ENCODE measurements at places on chromosomes 3 and 15. TPM values are rescaled to one million over a fixed set of nuclear protein-coding genes. Genes with fewer than 3 reads are reported as not detected.

SLC6A1 gene
- total RNA-seq, result 2.3 TPM

SEMA3B gene
- 9.6 TPM for total RNA-seq

ATP13A5 gene
- not detected for total RNA-seq

TPRG1 gene
- total RNA-seq, result 3.0 TPM

POPDC2 gene
- 0.80 TPM for total RNA-seq

- H3K4me1 ChIP-seq, result no peaks in the 10 kb centered on the region
- H3K4me3 ChIP-seq, result no peak overlapping the region
- DNase-seq, result no peak
- peaks cover 41% of the 10 kb centered on the region for H3K27me3 ChIP-seq
These were observed 109.5 kb downstream of the PEX5L start for GRCh38 chr3:179927191-179927590.

DNA sequence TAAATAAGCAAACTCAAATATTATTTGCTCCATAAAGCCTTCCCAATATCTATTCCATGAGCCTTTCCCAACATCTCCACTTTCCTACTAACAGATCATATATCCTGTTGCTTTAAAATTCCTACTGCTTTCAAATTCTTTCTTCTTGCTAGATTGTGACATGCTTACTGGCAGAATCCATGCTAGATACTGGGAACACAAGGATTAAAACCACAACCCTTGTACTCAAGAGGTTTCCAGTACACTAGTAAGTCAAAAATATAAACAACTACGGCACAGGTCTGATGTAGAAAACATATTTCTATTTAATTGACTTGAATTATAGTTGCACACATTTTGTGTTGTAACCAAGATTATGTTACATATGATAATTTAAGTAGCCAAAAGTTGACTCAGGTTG lies 275.0 kb downstream of the ZBTB20 start:
- no peaks in the 10 kb centered on the region for H3K36me3 ChIP-seq
- no peak overlapping the region for H3K4me3 ChIP-seq
- no peaks in the 10 kb centered on the region for H3K27me3 ChIP-seq

- no peaks in the 10 kb centered on the region for H3K27me3 ChIP-seq
- peaks cover 8% of the 10 kb centered on the region for H3K36me3 ChIP-seq
- H3K27ac ChIP-seq, result peak overlapping the region; percentile 0
These were observed 15.5 kb downstream of the ATG3 start for GRCh38 chr3:112546216-112546759.

- no peak overlapping the region for H3K27ac ChIP-seq
- H3K36me3 ChIP-seq, result no peaks in the 10 kb centered on the region
- no peaks in the 10 kb centered on the region for H3K4me1 ChIP-seq
- DNase-seq, result no peak
- peaks cover 3% of the 10 kb centered on the region for H3K27me3 ChIP-seq
- no peak overlapping the region for H3K4me3 ChIP-seq
These were observed 225.8 kb upstream of the ZNF717 start for GRCh38 chr3:76011121-76011520.

DNA sequence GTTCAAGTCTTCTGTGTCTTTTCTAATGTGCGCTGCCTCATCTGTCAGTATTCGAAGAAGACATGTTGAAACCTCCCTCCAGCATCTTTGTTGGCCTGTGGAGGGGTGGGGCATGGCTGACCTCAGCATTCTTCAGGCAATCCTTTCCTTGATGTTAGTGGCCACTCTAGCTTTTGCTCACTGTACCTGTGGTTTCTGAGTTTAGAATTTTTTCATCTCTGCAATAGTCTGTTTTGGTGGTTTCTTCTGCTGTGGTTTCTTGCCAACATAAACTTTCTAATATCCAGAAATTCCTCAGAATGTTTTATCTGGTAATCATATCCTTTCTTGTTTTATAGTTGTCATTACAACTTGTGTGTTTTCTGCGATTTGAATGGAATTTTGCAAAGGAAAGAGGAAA lies 251.3 kb upstream of the NR2E3 start:
- H3K4me1 ChIP-seq, result peaks cover 21% of the 10 kb centered on the region
- no peak overlapping the region for H3K4me3 ChIP-seq
- H3K27me3 ChIP-seq, result no peaks in the 10 kb centered on the region
- H3K27ac ChIP-seq, result no peak overlapping the region
- DNase-seq, result no peak
- peaks cover 4% of the 10 kb centered on the region for H3K36me3 ChIP-seq

- peak within 1 kb of the TSS; percentile 14 for H3K4me3 ChIP-seq
- H3K4me1 ChIP-seq, result peaks cover 9% of the 10 kb centered on the region
- peaks cover 5% of the 10 kb centered on the region for H3K36me3 ChIP-seq
These were observed at the start of gene WNT7A for GRCh38 chr3:13879946-13880810. Gene WNT7A, minus strand, starts transcription at chr3:13880071. Its CDS starts 255 bp downstream, at chr3:13879816.

GRCh38 chr15:98727115-98728040 lies 79.0 kb downstream of the IGF1R start:
- peak overlapping the region; percentile 99 for H3K27ac ChIP-seq
- DNase-seq, result peak; percentile 99
- H3K36me3 ChIP-seq, result no peaks in the 10 kb centered on the region
- no peaks in the 10 kb centered on the region for H3K27me3 ChIP-seq

- peak overlapping the region; percentile 75 for H3K27ac ChIP-seq
- peak overlapping the region; percentile 87 for H3K4me3 ChIP-seq
- no peak for DNase-seq
- H3K36me3 ChIP-seq, result peaks cover 50% of the 10 kb centered on the region
- no peaks in the 10 kb centered on the region for H3K27me3 ChIP-seq
- peaks cover 100% of the 10 kb centered on the region for H3K4me1 ChIP-seq
These were observed 109.7 kb upstream of the HACD2 start for GRCh38 chr3:123694366-123695087.

DNA sequence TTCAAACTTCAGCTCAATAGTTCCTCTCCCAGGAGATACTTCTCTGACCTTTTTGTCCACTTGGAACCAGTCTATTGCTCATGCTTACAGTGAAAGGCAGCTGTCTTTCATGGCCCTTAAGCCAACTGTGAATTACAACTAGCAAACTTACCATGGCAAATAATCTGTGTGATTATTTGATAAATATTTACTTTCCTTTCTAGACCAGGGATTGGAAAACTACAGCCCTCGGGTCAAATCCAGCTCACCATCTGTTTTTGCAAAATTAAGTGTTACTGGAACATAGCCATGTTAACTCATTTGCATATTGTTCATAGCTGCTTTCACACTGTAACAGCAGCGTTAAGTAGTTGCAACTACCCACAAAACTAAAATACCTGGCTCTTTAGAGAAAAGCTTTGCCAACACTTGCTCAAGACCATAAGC lies 289.1 kb upstream of the MCTP2 start:
- no peaks in the 10 kb centered on the region for H3K27me3 ChIP-seq
- no peaks in the 10 kb centered on the region for H3K4me1 ChIP-seq
- no peak for DNase-seq

- H3K36me3 ChIP-seq, result peaks cover 8% of the 10 kb centered on the region
- H3K27me3 ChIP-seq, result no peaks in the 10 kb centered on the region
- H3K27ac ChIP-seq, result no peak overlapping the region
- H3K4me1 ChIP-seq, result peaks cover 4% of the 10 kb centered on the region
- no peak overlapping the region for H3K4me3 ChIP-seq
These were observed 202.4 kb upstream of the PRICKLE2 start for GRCh38 chr3:64427671-64428070.

GRCh38 chr3:84789961-84790360 lies 168.8 kb upstream of the CADM2 start:
- H3K4me1 ChIP-seq, result no peaks in the 10 kb centered on the region
- H3K36me3 ChIP-seq, result no peaks in the 10 kb centered on the region
- no peak overlapping the region for H3K27ac ChIP-seq
- H3K27me3 ChIP-seq, result no peaks in the 10 kb centered on the region
- DNase-seq, result no peak
- no peak overlapping the region for H3K4me3 ChIP-seq

DNA sequence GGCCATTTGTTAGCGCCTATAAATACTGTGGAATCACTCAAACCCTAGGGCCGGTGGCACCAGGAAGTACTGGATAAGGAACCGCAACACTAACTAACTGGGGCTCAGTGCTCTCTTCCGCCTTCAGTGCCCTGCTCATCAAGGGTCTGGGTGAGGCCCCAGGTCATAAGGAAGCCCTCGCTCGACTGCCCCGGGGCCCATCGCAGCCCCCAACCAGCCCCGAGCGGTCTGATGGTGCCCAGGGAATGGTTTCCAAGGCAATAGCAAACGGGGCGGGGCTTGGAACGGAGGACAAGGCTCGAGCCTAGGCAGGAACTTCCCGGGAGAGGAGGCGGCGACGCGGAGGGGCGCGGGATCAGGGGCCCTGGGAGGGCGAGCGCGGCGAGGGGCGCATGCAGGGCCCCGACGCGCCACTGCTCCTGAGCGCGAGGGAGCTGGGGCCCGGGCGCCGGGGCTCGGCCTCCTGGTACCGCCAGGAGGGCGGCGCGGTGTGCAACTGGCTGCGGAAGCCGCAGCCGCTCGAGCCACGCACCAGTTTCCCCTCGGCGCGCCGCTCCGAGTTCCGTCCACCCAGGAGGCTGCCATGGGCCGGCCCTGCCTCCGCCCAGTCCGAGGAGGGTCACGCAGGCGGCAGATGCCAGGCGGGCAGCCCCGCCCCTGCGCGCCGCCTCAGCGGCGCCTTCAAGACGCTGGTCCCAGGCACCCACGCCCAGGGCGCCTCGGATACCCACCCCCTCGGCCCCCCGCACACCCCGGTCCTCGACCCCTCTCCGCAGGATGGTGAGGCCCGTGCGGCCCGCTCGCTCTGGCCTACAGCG lies at the start of gene TTLL3:
Gene TTLL3, plus strand, starts transcription at position 648 of the 818 bp plus-strand sequence. CDS start 400 bp downstream, outside the sequence.
- H3K27me3 ChIP-seq, result no peaks in the 10 kb centered on the region
- peak within 1 kb of the TSS; percentile 95 for H3K27ac ChIP-seq
- no peak for DNase-seq

GRCh38 chr15:76151599-76151974 lies 91.8 kb downstream of the TMEM266 start:
- peak; percentile 6 for DNase-seq
- peaks cover 37% of the 10 kb centered on the region for H3K4me1 ChIP-seq
- no peaks in the 10 kb centered on the region for H3K36me3 ChIP-seq

DNA sequence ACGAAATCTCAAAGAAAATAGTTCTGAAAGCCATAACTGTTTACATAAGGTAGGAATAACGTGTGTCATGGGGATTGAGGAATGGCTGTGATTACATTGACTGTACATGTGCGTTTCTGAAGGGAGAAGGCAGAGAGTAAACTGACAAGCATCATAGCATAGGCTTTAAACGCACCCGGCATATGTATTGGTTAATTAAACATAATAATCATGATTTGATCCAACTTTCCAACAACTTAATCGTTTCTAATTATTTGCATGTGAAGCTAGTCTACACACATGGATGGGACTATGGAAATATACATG lies 3.3 kb downstream of the TMEM108 start:
- H3K36me3 ChIP-seq, result no peaks in the 10 kb centered on the region
- no peak overlapping the region for H3K27ac ChIP-seq
- DNase-seq, result no peak
- peaks cover 25% of the 10 kb centered on the region for H3K4me1 ChIP-seq
- H3K4me3 ChIP-seq, result no peak overlapping the region
